ENCODE measurements at places on chromosomes 13 and 19.

- DNase-seq: no peak
Observed at GRCh38 chr13:51360489-51360888, 21.0 kb downstream of the SERPINE3 start.

DNA sequence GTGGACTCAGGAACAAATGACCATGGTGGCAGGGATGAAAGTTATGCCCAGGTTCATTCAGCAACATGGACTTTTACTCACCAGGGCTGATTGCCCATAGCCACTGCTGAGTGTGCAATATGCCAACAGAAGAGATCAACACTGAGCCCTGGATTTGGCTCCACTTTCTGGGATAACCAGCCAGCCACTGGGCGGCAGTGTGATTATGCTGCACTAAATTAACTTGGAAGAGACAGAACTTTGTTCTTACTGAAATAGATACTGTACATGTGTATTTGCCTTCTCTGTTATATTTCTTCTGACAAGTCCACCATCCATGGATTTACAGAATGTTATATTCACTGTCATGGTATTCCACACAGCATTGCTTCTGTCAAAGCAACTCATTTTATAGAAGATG, 257.4 kb downstream of the TDRD3 start:
- no peak for DNase-seq

GRCh38 chr19:6030214-6030507, 52.2 kb upstream of the RANBP3 start:
- DNase-seq: no peak

- no peak for DNase-seq
Observed at GRCh38 chr19:44810234-44811121, 1.6 kb downstream of the BCAM start.

- DNase-seq: no peak
Observed at GRCh38 chr19:50322234-50322633, 6.9 kb downstream of the KCNC3 start.

DNA sequence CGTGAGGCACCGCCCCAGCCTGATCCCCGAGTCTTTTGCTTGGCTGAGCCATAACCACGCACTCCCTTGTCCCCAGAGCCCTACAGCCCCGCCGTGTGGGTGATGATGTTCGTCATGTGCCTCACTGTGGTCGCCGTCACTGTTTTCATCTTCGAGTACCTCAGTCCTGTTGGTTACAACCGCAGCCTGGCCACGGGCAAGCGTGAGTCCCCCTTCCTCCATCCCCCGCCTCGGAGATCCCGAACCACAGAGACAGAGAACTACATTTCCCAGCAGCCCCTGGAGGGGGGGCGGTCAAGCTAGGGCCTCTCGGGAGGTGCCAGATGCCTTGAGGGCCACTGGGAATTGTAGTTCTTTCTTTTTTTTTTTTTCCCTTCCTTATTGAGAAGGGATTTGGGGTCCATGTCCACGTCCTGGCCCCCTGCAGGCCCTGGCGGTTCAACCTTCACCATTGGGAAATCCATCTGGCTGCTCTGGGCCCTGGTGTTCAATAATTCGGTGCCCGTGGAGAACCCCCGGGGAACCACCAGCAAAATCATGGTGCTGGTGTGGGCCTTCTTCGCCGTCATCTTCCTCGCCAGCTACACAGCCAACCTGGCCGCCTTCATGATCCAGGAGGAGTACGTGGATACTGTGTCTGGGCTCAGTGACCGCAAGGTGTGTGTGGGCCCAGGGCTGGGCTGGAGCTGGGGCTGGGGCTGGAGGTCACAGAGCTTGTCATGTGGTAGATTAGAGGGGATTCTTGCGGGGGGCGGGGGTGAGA, 25.9 kb downstream of the GRIN2D start:
- DNase-seq: peak; percentile 71

DNA sequence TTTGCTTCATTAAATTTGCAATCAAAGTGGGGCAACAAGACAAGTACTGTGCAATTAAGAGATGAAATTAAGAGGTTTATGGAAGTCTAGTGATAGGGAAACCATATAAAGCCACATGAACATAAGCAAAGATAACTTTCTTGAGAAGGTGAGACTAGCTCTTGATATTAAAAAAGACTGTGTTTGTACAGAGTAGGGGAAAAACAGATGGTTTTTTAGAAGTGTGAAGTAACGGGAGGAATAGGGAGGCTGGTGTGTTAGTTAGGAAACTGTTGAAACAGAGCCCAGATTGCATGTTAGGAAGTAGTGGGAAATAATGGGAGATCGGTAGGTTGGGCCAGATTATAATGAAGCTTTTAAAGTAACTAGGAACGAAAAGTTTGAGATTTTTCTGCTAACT, 149.8 kb upstream of the FREM2 start:
- no peak for DNase-seq
